Left lung (tissue), 14 donors: ENCODE measurements at places on chromosomes 1 and 21. TPM values are rescaled to one million over a fixed set of nuclear protein-coding genes. Genes with fewer than 3 reads are reported as not detected.

- no peak for DNase-seq
- no peaks in the 10 kb centered on the region for H3K4me1 ChIP-seq
- H3K36me3 ChIP-seq = no peaks in the 10 kb centered on the region
- no peaks in the 10 kb centered on the region for H3K27me3 ChIP-seq
- no peak overlapping the region for H3K27ac ChIP-seq
These were observed 227.8 kb downstream of the PTGER3 start for GRCh38 chr1:70819785-70820184.

FAM78B gene
- total RNA-seq = 0.93 TPM

- no peak for DNase-seq
- peaks cover 1% of the 10 kb centered on the region for H3K4me1 ChIP-seq
- H3K27me3 ChIP-seq = no peaks in the 10 kb centered on the region
- H3K36me3 ChIP-seq = no peaks in the 10 kb centered on the region
- H3K4me3 ChIP-seq = no peak overlapping the region
These were observed 845.4 kb upstream of the ADAMTS5 start for GRCh38 chr21:27812279-27812678.

- H3K27ac ChIP-seq = peak overlapping the region; percentile 7
- H3K4me3 ChIP-seq = no peak overlapping the region
- peaks cover 76% of the 10 kb centered on the region for H3K27me3 ChIP-seq
- peaks cover 14% of the 10 kb centered on the region for H3K4me1 ChIP-seq
These were observed 35.3 kb upstream of the COL6A2 start for GRCh38 chr21:46062471-46063211.

TESK2 gene
- total RNA-seq = 5.9 TPM

DNA sequence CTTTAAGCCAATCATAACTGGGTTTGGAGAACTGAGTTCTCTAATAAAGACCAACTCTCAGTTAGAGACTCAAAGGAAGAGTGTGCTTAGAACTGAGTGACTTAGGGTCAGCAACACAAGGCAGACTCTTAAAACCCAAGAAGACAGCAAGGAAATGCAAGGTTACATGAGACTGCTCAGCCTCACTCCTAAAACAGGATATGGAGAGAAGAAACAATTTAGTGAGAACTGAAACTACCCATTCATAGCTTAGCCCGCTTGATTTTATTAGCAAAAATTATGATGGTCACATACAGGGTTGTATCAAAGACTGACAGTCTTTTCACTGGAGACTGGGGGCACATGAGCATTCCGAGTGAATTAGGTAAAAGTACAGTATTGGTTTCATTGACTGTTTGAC is 78.9 kb upstream of the DMRTA2 start:
- no peak overlapping the region for H3K27ac ChIP-seq
- no peaks in the 10 kb centered on the region for H3K27me3 ChIP-seq
- no peaks in the 10 kb centered on the region for H3K4me1 ChIP-seq
- no peak overlapping the region for H3K4me3 ChIP-seq
- peaks cover 38% of the 10 kb centered on the region for H3K36me3 ChIP-seq

DNA sequence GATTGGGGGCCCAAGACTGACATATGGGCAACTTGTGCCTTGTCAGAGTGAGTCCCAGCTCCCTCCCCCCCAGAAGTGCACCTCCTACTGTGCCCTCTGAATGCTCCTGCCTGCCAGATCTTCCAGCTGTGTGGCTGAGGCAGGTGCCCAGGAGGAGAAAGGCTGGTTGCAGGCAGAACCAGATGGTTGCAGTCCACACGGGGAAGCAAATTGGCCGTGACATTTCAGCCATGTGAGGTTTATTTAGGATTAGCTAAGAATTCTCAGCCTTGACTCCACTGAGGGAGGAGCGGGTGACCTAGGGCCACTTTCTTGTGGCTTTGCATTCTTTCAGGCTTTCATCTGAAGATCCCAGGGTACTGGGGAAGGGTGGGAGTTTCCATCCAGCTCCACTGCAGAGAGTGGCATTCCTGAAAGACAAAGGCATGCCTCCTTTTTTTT is 33.8 kb downstream of the PEX14 start:
- H3K36me3 ChIP-seq = no peaks in the 10 kb centered on the region
- H3K4me1 ChIP-seq = peaks cover 41% of the 10 kb centered on the region
- DNase-seq = no peak
- no peak overlapping the region for H3K27ac ChIP-seq
- no peaks in the 10 kb centered on the region for H3K27me3 ChIP-seq

DIO1 gene
- 1.2 TPM for total RNA-seq
